H54 (cell line): ENCODE measurements at places on chromosomes 16 and 17.

- peak; percentile 80 for DNase-seq
Observed at GRCh38 chr17:50618941-50619340, 15.7 kb upstream of the ABCC3 start.

GRCh38 chr17:79054200-79054960 is 20.2 kb upstream of the ENGASE start:
- DNase-seq, result no peak

GRCh38 chr16:49492896-49493626 is 119.5 kb downstream of the C16orf78 start:
- no peak for DNase-seq

DNA sequence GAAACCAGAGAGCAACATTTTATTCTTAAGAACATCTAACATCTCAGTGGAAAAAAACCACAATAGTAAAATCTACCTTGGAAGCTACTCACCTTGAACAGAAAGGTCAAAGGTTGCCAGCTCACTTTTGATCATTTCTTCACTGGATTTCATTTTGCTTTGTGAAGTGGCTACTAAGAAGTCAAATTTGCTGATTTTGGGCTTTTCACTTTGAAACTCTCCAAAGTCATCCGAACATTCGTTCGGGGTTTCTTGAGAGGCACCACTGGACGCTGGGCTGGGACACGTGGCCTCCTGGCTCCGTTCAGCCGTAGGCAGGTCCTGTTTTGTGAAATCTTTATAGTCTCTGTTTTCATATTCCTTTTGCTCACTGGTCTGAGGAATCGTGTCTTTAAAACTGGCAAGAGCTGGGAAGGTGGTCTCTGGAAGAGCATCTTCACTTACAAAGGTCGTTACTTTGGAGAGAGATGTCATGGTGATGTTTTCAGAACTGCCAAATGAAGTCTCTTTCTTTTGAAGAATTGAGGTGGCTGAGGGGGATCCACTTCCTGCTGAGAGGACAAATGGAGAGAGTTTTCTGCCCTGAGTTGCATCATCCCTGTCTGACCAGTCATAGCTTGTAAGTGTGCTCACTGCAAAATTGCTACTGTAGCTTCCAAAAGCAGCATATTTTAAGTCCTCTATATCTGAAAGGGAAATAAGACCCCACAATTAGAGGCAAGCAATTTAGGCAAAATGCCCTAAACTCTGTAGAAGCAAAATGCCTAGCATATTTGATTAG is 52.4 kb downstream of the DUSP14 start:
- DNase-seq, result no peak

GRCh38 chr16:46923513-46924295 is 39.5 kb downstream of the GPT2 start:
- DNase-seq, result no peak

- DNase-seq, result no peak
Observed at GRCh38 chr17:52145476-52145875, 13.0 kb downstream of the CA10 start.

GRCh38 chr16:69324585-69325253 is 5.7 kb downstream of the PDF start:
- DNase-seq, result no peak

DNA sequence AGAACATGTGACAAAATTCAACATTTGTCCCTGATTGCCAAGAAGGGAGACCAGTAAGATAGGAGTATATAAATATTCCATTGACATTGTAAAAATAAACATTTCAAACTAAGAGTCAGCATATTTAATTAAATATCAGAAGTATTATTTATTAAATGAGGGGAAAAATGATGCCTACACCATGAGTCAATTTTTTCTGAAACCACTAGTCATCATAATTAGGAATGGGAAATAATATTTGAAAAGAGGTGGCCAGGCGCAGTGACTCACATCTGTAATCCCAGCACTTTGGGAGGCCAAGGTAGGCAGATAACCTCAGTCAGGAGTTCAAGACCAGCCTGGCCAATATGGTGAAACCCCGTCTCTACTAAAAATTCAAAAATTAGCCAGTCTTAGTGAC is 2.1 kb downstream of the CMTM1 start:
- no peak for DNase-seq
